ENCODE measurements at places on chromosomes 12 and 14.

- DNase-seq = no peak
Observed at GRCh38 chr14:100500128-100500527, 87.1 kb downstream of the BEGAIN start.

- DNase-seq = no peak
Observed at GRCh38 chr12:92547906-92548305, 154.9 kb upstream of the PLEKHG7 start.

DNA sequence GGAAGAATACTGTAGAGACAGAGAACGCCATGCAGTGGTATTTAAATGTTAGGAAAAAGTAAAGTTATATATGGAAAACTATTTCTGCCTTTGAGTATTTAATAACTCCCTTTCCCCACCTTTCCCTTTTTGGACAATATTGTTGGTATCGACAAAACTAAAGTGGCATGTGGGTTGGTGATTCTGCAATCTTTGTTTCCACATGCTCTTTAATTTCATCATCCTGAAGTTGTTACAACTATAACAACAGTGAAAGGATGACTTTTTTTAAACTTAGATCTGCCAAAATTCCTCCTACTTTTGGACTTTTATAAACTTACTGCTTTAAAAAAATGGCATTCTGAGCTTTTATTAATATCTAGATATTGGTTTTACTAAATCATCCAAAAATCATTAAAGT, 25.3 kb downstream of the TTC8 start:
- no peak for DNase-seq

- DNase-seq = no peak
Observed at GRCh38 chr12:8828257-8829124, 6.1 kb downstream of the A2ML1 start.

GRCh38 chr12:117167769-117168168, 22.5 kb downstream of the FBXO21 start:
- no peak for DNase-seq

DNA sequence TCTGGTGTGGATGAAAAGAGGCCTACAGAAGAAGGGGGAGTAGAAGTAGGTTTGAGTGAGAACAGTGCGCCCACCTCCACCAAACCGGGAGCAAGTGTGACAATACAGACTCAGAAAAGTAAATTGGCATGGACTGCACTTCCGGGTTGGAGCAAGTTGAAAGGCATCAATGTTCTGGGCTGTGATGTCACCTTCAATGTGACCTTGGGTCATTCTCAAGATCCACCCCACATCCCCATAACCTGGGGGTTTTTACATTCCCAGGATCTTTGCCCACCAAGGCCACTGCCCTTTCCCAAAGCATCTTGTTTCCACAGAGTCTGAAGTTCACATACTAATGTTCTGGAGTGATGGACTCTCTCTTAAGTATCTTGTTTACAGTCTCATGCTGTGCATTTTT, 5.3 kb upstream of the GZMB start:
- DNase-seq = no peak

DNA sequence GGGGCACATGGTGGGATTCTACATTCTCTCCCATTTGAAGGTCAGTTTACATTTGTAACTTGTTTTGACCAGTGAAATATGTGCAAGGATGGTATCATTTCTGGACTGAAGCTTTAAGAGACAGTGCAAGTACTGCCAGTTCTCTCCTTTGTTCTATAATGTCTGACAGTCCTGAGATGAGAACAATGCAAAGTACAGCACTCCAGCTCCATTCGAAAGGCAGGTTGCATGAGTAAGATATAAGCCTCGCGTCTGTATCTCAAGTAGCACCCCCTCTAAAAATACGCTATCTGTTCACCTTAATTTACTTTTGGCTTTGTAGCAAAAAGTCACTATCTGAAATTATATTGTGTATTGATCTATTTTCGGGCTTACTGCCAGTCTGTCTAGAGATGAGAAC, 1122.2 kb upstream of the TMEM132C start:
- DNase-seq = no peak

DNA sequence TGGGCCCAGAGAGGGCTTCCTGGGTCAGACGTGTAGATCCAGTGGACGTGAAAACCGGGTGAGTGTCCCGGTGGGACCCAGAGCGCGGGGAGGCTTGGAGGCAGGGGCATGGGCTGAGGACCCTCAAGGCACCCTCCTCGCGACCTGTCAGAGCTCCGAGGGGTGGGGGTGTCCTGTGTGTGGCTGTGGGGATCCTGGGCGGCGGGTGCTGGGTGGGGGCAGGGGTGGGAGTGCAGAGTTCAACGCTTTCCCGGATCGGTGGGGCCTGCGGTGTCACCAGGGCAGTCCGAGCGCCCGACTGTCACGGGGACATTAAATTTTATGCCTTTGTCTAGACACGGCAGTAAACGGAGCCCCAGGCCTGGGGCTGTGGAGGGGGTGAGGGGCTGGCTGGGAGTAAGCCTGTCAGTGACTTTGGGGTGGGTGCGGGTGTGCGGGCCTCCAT, 1.0 kb downstream of the TMEM121 start:
- no peak for DNase-seq

DNA sequence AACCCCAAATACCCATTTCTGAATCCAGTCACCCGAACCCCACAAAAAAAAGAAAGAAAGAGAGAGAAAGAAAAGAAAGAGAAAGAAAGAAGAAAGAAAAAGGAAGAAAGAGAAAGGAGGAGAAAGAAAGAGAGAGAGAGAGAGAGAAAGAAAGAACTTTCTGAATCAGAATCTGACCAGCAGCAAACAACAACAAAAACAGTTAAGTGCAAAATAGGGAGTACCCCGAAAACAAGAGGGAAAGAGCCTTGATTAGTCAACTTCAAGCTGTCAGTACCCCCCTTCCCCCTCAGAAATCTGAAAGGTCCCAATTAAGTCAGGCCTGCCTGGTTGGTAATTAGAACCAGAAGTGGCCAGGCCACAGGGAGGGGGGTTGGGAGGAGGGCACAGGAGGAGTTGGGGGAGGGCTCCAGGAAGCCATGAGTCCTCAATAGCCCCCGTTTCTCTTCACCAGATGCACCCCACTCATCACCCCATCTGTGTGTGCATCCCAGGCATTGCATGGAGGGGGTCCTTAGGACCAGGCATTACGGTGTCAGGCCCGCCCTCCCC, 9.8 kb downstream of the RARG start:
- no peak for DNase-seq

GRCh38 chr12:112131686-112132085, 6.3 kb downstream of the TRAFD1 start:
- no peak for DNase-seq

DNA sequence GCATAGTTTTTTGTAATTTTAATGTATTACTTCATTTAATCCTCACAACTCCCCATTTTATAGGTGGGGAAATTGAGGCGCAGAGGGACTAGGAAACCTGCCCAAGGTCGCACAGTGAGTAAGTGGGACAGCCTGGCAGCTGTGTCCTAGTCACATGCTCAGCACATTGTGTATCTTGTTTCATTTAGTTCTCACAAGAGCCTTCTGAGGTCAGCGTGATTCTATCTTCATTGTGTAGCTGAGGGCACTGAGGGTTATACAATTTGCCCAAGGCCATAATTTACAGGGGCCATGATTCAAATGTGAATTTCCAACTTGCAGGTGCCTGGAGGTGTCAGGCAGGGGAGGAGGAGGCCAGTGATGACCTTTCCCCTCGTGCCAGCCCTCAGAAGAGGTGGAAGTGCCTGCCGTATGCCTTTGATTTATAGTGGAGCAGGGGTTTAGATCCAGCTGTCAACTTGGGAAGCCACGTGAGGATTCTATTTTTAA, 30.3 kb upstream of the SMOC1 start:
- DNase-seq = no peak

DNA sequence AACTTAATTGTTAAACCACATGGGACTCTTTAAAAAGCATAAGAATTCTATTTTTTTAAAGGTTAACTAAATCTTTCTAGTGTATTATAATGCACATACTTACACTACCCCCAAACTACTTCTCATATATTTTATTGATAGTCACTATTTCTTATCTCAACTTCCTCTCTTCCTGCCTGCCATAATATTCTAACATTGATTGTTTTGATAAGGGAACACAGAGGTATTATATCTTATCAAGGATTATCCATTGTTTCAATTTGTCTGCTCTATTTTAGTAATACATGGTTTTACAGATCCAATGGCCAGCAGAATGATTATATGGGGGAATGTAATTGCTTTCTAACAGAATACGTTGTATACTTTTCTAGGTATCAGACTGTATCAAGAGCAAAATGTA, 98.9 kb downstream of the EPS8 start:
- DNase-seq = no peak

DNA sequence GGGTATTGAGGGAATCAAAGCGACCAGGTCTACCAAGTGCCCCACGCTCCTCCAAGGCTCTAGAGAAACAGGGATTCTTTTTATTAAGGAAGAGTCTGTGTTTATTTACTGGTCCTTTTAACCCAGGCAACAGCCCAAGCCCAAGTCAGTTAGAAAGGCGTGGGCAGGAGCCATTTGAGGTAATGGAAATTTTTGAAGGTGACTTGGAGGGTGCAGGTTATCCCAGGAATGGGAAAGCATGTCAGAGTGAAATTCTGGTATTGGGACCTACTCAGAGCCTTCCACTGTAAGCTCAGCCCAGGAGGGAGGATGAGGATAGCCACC, 2.9 kb downstream of the SLC6A12 start:
- DNase-seq = no peak

DNA sequence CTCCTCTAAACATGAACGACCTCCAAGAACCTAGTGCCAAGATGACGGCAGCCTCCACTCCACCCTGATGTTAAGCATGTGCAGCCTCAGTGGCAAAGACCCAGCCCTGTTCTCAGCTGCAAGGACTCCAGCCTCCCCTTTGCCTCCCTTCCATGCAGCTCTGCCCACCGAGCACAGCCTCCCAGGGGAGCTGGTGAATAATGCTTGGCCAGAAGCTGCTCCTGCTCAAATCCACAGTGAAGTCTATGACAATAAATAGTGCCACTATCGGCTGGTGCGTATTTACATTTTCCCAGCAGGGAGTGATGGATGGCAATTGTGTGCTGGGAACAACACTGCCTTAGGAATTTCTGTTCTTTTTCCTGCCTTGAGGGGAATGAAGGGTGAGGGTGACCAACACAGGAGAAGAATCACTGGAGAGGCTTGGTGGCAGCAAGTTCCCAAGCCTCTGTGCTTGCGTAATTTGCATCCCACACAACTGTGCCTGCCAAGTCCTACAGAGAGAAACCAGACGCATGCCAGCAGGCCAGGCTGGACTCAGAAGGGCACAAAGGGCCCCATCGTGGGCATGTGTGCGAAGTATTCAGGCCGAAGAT, 29.9 kb upstream of the TC2N start:
- DNase-seq = no peak

GRCh38 chr12:104627231-104627989, 170.7 kb downstream of the CHST11 start:
- DNase-seq = no peak

- DNase-seq = no peak
Observed at GRCh38 chr12:45423931-45424330, 208.0 kb downstream of the ANO6 start.

- no peak for DNase-seq
Observed at GRCh38 chr12:24560831-24561271, 388.1 kb downstream of the BCAT1 start.

DNA sequence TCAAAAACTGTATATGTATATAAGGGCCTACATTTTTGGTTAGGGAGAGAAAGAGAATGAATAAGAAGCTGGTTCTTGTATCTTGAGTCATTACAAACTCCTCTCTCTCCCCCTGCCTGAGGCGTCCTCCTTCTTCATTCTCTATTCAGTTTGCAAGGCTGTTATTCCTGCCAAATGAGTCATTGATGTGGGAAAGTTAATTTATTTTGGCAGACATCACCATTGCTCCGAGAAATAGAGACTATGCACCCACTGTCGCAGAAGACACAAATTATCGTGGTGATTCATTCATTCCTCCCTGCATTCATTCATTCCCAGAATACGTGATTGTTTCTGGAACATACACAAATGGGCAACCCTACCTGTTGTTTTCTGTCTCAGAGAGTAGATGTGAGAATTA, 112.5 kb upstream of the MED13L start:
- no peak for DNase-seq

DNA sequence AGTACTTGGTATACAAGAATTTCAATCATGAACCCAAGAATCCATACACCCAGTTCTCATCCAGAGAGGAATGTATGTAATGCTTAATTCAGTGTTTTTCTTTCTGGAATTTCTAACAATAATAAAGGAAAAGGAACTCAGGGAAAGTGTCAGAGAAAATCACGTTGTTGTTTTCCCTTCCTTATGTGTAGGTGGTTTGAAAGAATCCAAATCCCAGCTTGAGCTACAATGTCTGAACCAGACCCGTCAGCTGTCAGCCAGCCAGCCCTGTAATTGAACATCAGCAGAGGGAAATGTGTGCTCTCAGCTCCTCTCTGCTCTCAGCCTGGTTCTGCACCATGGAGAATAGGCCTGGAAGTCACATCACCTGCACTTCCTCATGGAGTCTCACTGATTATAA, 126.5 kb downstream of the TMEM30B start:
- DNase-seq = no peak

GRCh38 chr12:105109465-105110212, 2.1 kb downstream of the WASHC4 start:
- no peak for DNase-seq

GRCh38 chr12:84694116-84694515, 218.5 kb downstream of the SLC6A15 start:
- no peak for DNase-seq

- DNase-seq = no peak
Observed at GRCh38 chr14:59360923-59361794, 104.0 kb downstream of the GPR135 start.

- no peak for DNase-seq
Observed at GRCh38 chr12:52612431-52613383, 5.7 kb downstream of the KRT73 start.

GRCh38 chr12:112836736-112837628, 45.4 kb downstream of the RPH3A start:
- no peak for DNase-seq

GRCh38 chr12:95998611-95999286, 2.6 kb upstream of the HAL start:
- no peak for DNase-seq

DNA sequence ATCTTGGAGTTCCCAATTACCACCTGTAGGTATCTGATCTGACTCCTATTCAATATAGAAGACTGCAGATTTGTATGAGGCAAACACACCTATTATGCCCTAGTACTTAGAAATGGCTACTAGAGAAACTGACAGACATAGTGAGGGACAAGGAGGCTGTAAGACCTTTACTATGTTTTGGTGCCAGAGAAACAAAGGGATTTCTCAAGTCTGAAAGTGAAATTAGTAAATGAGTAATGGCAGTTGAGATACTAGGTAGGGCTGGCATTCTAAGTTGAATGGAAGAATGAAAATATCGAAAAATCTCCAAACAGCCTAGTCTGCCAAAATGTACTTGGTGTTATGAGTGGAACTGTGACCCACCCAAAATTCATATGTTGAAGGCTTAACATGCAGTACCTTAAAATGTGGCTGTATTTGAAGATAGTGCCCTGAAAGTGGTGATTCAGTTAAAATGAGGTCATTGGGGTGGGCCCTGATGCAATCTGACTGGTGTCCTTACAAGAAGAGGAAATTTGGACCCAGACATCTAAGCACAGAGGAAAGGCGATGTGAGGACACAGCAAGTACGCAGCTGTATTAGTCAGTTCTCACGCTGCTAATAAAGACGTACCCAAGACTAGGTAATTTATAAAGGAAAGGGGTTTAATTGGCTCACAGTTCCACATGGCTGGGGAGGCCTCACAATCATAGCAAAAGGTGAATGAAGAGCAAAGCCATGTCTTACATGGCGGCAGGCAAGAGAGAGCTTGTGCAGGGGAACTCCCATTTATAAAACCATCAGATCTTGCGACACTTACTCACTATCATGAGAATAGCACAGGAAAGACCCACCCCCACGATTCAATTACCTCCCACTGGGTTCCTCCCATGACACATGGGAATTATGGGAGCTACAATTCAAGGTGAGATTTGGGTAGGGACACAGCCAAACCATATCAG, 127.0 kb downstream of the APAF1 start:
- DNase-seq = no peak

GRCh38 chr12:53949631-53950436, 4.9 kb upstream of the HOXC12 start:
- DNase-seq = no peak
